ACHN (cell line): ENCODE measurements at places on chromosomes 5 and 9.

DNA sequence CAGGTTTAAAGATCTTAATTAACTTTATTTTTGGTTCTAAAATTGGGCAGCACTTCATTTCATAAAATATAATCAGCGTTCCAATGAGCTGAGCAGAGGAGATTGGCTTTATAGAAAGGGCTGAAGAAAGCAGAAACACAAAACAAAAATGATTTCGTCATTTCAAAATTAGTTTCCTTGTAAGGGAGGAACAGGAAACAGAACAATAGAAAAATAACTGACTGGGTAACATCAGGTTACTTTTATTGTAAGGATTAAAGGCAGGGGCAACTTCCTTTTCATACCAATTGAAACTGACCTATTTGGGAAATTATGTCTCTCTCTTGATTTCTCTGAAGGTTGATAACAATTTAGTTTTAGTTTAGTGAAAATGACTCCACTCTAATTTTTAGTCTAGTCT lies 157.1 kb downstream of the ATP10B start:
- DNase-seq = no peak

DNA sequence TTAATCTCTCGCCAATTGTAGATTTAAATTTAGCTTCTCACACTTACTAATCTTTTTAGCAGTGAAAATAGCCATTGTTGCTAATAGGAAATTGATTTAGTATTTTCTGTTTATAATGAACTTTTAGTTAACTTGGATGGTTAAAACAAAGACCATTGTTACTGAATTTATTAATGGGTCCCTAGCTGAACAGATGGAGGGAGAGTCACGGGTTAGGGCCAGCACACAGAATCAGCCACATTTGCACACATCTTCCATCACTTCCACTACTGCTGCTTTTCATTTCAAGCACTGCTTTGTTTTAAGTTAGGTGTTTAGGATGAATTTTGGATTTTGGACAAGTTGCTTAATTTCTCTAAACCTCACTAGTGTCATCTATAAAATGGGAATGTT lies 125.9 kb upstream of the ADAMTSL1 start:
- no peak for DNase-seq

GRCh38 chr5:157827423-157827822 lies 31.5 kb downstream of the CLINT1 start:
- DNase-seq = no peak

DNA sequence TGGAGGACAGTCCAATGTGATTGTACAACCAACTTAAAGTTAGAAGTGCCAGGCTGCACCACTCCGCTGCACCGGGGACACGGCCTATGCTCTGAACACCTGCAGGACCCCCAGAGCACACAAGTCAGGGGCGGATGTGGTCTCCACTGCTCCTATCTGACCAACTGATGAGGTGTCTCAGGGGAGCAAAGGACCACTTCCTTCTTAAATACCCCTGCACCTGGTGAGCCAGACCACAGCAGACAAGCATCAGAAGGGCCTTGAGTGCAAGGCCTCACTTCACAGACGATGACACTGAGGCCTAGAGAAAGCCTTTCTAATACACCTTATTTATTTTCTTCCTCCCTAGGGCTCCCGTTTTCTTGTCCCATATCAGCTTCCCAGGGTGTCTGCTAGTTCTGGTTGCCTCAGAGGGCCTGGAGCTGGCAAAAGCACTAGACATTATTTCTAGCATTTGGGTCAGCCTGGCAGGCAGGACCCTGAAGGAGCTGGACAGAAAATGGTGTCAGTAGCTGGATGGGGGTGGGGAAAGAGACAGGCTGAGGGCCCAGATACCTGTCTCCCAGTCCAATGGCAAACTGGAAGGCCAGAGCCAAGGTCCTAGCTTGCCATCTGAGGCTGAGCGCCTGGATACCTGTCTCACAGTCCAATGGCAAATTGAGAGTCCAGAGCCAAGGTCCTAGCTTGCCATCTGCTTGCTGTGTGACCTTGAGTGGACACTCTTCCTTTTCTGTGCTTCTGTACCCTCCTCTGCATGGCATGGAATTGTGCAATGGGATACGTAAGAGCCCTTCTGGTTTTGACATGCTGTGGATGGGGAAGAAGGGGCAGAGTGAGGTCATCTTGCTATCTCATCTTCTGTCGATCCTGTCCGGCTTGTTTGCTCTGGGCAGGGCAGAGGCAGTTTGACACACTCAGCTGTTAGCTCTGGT lies 9.0 kb downstream of the CCDC69 start:
- no peak for DNase-seq

GRCh38 chr5:37850226-37850865 lies 10.5 kb upstream of the GDNF start:
- DNase-seq = no peak

DNA sequence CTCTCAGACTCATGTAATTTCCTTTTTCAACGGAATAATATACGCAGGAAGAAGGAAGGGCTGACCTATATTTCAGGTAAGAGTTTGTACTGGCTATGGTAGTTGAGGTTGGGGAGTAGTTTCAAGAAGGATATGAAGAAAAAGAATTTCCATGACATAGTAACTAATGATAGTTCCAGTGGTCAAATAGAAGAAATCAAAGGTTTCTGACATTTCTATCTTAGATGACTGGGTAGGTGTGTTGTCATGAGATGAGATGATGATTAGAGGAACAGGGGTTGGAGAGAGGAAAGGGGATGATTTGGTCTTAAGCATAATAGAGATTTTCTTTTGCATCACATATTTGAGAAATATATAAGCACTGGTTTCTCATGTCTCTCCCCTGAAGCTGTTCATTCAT lies 166.0 kb downstream of the SPATA31D1 start:
- no peak for DNase-seq

DNA sequence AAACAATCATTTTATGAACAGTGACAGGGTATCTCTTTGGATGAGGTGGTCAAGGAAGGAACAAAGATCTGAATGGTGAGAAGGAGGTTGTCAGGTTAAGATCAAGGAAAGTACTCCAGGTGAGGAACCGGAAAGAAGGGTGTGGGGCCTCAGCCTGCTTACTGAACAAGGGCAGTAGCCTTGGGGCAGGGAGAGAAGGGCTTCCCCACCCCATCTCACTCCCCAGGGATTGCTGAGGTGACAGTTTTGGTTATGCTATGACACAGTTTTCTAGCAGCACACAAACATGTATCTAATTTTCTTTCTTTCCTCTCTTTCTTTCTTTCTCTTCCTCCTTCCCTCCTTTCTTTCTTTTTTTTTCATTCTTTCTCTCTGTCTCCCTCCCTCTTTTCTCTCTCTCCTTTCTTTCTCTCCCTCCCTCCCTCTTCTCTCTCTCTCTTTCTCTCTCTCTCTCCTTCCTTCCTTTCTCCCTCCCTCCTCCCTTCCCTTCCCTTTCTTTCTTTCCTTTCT lies 4.1 kb upstream of the HDHD3 start:
- DNase-seq = no peak
